ENCODE measurements at places on chromosomes 6 and 20.

- no peak for DNase-seq
These were observed 94.4 kb upstream of the MAP7 start for GRCh38 chr6:136644597-136644952.

GRCh38 chr6:137361701-137362100, 132.5 kb downstream of the OLIG3 start:
- no peak for DNase-seq

DNA sequence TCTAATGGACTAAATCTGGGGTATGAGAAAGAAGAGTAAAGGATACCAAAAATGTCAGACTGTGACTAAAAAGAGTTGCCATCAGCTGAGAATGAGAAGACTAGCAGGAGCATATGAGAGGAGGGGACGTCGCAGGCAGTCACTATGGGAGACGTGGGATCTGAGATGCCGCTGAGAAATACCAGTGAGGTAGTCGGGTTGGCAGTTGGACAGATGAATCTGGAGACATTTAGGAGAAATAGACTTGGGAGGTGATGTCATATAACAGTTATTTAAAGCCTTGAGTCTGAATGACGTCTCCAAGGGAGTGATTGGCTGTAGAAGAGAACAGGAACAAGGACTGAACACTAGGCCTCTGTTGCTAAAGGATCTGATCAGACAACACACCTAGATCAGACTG, 51.5 kb upstream of the TRIM26 start:
- DNase-seq, result no peak

DNA sequence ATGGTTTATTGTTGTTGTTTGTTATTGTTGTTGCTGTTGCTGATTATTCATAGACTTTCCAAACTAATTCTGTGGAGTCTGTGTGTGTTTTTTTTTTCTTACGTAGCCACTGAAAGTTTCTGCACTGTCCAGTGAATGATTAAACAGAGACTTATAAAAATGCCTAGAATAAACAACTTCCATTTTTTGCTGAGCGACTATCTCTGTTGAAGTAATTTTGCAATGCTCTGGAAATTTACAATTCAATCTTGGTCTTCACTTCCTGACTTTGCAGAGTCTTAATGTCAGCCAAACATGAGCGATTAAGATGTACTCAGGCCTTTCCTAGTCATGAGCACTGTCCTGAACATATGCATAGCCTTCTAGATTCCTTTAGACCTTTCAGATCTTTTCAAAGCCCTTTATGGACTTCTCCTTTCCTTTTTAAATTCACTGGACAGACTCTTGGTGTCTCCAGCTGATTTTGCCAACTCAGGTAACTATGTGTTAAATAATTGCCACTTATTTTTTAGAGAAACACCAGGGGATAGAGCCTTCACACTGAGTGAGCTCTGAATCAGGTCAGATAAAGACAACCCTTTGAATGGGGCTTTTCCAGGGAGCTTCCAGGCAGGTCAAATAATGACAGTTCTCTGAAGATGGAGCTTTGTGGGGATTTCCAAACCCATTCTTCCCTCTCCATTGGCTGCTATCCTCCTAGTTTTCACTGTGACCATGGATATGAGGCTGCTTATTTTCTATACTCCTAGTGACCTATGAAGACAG, 622.8 kb upstream of the EPHA7 start:
- no peak for DNase-seq

DNA sequence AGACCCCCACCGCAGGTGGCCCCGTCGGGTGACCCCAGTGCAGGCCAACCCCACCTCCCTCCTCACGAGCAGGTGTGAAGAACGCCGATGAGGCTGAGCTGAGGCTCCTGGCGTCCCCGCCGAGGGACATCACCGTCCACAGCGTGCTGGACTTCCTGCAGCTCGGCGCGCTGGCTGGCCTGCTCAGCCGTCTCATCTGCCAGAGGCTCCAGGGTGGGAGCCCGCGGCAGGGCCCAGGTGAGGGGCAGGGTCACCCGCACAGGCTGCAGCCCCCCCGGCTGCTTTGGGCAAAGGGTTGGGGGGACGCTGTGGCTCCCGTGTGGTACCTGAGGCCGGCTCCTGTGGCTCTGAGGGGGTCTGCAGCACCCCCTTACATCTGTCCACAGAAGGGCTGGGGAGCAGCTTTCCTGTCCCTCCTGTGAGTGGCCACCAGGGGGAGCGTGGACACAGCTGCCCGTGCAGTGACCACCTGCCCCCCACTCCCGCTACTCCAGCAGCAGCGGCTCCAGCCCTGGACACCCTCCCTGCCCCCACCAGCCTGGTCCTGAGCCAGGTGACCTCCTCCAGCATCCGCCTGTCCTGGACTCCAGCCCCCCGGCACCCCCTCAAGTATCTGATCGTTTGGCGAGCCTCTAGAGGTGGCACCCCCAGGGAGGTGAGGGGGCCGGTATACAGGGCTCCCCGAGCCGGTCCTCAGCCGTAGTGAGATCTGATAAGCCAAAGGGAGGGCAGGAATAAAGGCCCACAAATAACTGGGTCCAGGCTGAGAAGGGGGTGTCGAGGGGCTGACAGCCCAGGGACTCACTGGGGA, 16.5 kb downstream of the COL20A1 start:
- DNase-seq, result peak; percentile 62
